Motor neuron (in vitro differentiated cells): ENCODE measurements at places on chromosomes 2 and 18.

DNA sequence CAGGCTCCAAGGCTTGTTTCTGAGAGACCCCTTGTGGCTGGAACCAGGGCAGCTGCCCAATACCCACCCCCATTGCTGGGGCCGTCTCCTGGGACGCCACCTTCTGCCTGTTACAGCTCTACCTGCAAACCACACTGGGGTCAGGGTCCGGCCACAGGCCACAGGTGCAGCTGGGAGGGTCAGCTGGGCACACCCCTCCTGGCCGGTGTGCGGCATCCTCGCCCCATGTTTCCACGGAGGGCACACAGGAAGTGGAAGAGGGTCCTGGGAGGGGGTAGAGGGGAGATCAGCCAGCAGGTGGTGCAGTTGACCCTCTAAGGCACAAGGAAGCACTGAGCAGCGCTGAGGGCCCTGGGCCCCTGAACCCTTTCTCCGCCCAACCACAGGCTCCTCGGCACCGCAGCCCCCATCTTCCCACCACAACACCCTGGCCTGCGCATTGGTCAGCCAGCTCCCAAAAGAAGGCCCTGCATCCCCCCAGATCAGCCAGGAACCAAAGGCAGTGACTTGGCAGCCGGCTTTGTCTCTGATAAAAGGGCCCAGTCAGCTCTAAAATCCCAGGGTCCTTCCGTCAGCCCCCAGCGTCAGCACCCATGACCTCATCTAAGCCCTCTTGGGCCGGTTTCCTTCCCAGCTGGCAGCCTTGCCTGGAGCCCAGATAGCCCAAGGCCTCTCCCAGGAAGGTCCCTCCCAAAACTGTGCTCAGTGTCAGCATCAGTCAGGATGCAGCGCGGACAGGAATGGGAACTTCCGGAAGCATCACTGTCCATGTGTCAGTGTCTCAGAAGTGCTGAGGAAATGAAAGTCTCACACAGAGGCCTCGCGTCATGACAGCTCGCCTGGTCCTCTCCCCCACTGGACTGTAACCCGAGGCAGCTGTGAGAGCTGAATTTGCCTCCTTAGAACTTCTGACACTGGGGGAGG, 1.7 kb downstream of the ERFE start:
- no peak for ATAC-seq

DNA sequence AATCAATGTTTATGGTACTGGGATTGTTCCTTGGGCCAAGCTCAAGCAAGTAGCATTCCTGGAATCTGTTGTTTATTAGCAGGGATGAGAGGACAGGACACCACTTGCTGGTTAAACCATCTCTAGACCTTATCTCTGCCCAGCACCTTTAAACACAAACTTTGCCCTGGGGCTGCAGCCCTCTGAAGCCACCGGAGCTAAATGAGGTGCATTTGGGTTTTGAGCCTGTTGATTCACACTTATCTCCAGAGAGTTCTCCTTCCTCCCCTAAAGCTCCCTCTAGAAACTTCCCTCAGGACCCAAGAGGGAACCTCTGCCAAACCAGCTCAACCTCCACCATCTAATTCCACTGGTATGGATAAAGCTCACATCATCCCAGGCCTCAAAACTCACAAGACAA, 94.8 kb upstream of the EPAS1 start:
- no peak for ATAC-seq

DNA sequence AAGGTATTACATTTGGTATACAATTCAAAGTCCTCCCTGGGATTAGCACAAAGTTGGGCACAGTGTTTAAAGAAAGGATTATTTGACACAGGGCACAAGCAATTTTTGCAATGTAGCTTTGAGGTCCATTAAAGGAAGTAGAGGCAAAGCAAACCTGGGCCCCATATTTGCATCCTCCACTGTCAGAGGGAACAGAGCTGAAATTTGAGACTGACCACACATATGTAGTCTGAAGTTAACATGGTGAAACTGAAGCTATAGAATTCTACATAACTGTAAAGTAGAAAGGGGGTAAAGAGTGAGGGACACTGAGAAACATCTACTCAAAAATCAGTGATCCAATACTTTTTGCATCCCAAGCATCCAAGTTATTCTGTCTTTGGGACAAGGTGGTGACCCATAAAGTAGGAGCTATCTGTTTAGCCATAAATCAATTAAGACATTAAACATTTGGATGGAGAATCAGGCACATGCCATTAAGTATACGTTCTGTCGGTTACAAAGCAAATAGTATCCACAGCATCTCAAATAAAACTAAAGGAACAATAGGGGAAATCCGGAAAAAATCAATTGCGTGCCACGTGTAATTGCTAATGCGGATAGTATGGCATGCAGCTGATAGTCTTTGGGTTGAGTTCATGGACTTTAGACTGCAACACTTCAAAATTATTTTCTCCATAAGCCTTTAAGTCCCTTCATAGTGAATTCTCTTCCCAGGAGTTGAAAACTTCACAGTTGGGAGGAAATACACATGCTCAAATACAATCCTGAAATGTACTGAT, 72.6 kb downstream of the PLEKHM3 start:
- no peak for ATAC-seq

GRCh38 chr2:37838541-37839167, 86.4 kb upstream of the RMDN2 start:
- no peak for ATAC-seq

GRCh38 chr18:7561909-7562460, 5.1 kb upstream of the PTPRM start:
- ATAC-seq = no peak

GRCh38 chr2:237485304-237485703, 1.7 kb upstream of the MLPH start:
- ATAC-seq = no peak

- no peak for ATAC-seq
These were observed 112.1 kb downstream of the PHLPP1 start for GRCh38 chr18:62827397-62827796.

GRCh38 chr2:33927756-33928155, 328.7 kb upstream of the FAM98A start:
- no peak for ATAC-seq

GRCh38 chr2:58871469-58872142, 630.5 kb upstream of the FANCL start:
- ATAC-seq = no peak

GRCh38 chr2:120432293-120432975, 86.5 kb downstream of the INHBB start:
- no peak for ATAC-seq

DNA sequence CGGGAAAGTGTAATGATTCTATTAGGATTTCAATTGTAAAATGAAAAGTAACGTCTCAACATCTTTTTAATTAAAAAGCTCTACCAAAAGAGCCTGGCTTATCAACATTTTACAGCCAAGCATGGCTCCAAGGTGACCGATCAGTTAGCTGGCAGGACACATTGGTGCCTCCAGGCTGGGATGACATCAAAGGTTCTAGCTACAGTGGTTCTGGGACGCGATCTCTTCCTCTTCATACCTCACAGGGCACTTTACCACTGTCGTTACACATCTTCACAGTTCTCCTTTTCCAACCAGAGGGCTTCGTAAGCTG, 693 bp downstream of the ORC2 start:
- ATAC-seq = peak; percentile 11

GRCh38 chr2:181679544-181679979, 755 bp downstream of the NEUROD1 start:
- no peak for ATAC-seq

GRCh38 chr2:7452110-7452876, 535.1 kb downstream of the RNF144A start:
- no peak for ATAC-seq

- ATAC-seq = no peak
These were observed 141.5 kb downstream of the SPHKAP start for GRCh38 chr2:228039752-228040534.

- no peak for ATAC-seq
These were observed 436.8 kb upstream of the CWC22 start for GRCh38 chr2:180443888-180444287.

GRCh38 chr2:144310484-144310883, 209.4 kb downstream of the ZEB2 start:
- ATAC-seq = no peak

DNA sequence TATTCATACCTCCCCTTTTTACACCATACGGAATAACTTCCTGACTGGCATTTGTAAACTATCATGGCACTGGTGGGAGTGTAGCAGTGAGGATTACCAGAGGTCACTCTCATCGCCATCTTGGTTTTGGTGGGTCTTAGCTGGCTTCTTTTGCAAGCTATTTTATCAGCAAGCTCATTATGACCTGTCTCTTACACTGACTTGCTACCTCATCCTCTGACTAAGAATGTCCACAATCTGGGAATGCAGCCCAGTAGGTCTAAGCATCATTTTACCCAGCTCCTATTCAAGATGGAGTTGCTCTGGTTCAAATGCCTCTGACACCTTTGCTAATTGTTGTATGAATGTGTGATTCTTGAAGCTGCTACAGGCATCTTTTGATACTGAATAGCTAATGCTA, 950.8 kb upstream of the SLC39A10 start:
- ATAC-seq = no peak

- no peak for ATAC-seq
These were observed 7.9 kb upstream of the SALL3 start for GRCh38 chr18:78971511-78972245.

- ATAC-seq = no peak
These were observed 157.6 kb upstream of the NRP2 start for GRCh38 chr2:205524656-205525055.
